ENCODE measurements at places on chromosomes 12 and 14.

- DNase-seq = no peak
Measured at GRCh38 chr14:72738161-72738611, 155.7 kb downstream of the DPF3 start.

- DNase-seq = no peak
Measured at GRCh38 chr12:49553512-49554088, 14.3 kb downstream of the MCRS1 start.

DNA sequence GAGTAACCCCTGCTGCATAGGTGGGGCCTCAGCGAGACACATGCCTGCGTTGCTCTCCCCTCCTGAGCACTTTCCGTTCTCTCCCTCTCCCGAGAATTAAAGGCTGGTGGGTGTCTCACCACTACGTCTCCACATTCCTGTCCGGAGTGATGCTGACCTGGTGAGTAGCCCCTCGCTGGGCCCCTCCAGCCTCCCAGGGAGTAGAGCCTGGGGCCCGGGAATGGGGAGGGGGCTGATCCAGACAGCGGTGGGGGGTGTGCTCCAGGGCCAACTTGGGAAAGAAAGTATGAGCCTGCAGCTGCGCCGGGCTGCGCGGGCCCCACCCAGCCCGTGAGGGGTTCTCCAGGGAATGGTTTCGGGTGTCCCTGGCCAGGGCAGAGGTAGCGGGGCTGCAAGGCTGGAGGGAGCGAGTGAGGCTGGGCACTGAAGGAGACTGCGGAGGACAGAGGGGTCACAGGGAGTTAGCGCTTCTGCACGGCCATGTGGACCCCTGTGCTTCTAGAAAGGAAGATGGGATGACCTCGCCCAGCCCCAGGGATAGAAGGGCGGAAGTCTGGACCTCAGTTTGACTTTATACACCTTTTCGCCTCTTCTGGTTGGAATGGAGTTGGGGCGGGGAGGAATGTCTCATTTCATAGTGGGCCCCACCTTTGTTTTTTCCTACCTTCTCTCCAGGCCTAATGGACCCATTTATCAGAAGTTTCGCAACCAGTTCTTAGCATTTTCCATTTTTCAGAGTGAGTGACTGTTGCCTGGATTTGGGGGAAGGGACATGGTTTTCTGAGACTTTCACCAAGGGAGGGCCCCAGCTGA lies 22.5 kb downstream of the RHOF start:
- DNase-seq = no peak

DNA sequence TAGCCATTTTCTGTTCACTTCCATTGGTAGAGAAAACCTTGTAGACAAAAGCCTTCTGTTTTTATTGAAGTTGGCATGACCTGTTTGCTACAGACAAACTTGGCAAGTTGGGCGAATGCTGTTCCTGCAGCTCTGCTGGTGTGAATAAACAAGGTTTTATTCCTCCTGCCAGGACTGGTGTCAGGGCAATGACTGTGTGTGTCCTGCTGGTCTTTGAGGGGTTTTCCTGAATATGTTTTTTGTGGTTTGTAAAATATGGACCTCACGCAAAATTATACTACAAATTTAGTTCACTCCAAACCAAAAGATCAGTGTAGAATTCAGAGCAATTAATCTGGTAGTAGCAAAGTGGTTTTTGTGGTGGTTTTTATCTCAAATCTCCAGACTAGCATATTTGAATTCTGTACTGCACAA lies 140.8 kb downstream of the ERC1 start:
- DNase-seq = no peak

GRCh38 chr12:1188016-1188415 lies 197.0 kb downstream of the ERC1 start:
- DNase-seq = no peak

GRCh38 chr14:92481811-92482555 lies 31.6 kb upstream of the RIN3 start:
- DNase-seq = no peak

GRCh38 chr12:29396774-29397173 lies 15.8 kb upstream of the ERGIC2 start:
- no peak for DNase-seq

DNA sequence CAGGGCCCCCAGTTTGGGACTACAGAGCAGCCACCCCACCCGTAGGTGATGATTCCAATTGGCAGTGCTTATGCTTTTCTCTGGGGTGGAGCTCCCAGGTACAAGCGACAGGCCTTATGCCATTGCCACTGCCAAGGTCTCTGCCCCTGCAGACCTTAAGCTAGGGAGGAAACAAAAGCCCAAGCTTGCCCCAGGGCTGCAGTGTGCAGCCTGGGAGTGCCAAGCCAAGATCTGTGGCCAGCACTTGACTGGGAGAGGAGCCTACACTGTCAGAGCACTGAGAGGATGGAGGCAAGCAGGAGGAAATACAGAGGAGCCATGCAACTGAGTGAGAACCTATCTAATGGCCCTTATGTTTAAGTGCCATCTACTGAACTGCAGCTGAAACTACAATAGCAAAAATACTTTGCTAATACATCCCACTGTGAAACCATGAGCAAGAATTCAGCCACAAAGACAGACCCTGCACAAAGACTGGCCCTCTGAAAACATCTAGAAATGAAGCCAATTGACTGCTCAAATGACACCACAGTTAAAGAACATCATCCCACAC lies 17.7 kb upstream of the ASCL1 start:
- DNase-seq = no peak

- DNase-seq = no peak
Measured at GRCh38 chr12:88432531-88433490, 147.5 kb downstream of the KITLG start.

DNA sequence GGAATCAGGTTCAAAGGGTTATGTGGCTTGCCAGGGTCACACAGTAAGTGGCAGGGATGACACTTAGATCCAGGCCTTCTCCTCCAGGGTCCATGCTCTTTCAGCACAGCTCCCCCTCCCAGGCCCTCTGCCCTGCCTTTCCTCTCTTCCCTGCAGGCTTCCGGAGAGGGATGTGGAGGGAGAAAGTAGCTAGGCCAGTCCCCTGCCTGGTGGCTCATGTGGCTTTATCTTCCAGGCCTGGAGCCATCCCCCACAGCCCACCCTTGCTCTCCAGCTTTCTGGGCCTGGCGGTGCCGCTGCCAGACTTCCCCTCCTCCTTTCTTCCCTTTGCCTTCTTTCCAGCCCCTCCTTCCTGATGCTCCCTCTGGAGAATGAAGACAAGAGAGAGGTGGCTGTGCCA lies 1.7 kb downstream of the PSMB11 start:
- DNase-seq = no peak

GRCh38 chr12:115697340-115697739 lies 580.2 kb downstream of the MED13L start:
- DNase-seq = no peak

GRCh38 chr12:2970744-2971143 lies 11.5 kb downstream of the TEAD4 start:
- no peak for DNase-seq

- DNase-seq = no peak
Measured at GRCh38 chr12:44960856-44961255, 84.7 kb upstream of the NELL2 start.

DNA sequence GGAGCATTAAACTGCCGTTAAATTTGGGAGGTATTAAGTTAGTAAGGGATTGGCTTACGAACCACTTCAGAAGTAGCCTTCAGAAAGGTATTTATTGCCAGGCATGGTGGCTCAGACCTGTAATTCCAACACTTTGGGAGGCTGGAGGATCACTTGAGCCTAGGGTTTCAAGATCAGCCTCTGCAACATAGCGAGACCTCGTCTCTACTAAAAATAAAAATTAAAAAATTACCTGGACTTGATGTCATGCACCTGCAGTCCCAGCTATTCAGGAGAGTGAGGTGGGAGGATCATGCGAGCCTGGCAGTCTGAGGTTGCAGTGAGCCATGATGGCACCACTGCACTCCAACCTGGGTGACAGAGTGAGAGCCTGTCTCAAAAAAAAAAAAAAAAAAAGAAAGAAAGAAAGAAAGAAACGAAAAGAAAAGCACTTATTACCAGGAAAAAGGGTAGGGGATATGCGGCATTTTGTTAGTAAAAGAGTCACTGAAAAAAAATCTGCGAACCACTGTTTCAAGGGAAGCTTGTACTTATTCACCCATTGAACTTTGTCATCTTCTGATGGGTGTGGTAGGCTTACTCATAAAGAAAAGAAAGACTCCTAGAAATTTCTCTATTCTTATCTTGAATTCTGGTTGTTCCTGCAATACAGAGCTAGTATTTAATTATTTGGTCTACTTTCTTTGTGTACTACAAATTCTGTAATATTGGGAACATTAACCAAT lies 33.6 kb upstream of the PLEKHA5 start:
- DNase-seq = no peak

- no peak for DNase-seq
Measured at GRCh38 chr14:60862283-60862682, 118.6 kb downstream of the TRMT5 start.

- DNase-seq = no peak
Measured at GRCh38 chr12:85191-85666, 18.7 kb downstream of the IQSEC3 start.

Data from stimulated activated CD4-positive, alpha-beta T cell treated with anti-CD3 and anti-CD28 coated beads, Interleukin-4, amount 100 ng/mL, for 48 hours (primary cell).